ENCODE measurements at places on chromosomes 2 and 18. TPM values are rescaled to one million over a fixed set of nuclear protein-coding genes. Genes with fewer than 3 reads are reported as not detected.

DNA sequence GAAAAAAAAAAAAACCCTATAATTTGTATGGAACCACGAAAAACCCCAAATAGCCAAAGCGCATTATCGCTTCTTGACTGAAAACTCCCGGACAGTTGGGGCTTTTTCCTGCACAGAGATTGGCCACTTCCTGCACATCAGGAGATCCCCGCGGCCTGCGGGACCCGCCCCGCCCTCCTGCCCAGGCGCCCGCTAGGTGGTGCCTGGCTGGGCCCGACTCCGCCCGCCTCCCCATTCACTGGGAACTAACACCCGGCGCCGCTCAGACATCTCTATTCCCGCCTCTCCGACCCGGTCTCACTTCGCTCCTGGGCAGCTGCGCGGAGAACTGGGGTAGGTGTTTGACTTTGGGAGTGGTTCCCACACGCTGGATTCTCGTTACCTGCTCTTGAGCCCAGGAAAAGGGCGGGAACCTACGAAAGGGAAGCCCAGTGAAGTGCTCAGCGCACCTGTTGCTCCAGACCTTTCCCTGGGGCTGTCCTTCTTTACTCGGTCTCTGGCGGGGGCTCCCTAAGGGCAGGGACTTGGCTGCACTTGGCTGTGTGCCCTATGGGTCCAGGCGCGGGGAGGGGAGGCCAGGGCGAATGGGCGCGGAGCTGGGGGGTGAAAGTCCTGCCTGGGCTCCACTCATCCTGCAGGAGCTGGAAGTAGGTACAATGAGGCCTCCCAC lies at the start of gene HMSD:
Gene HMSD (plus strand): TSS at position 234 of the 670 bp plus-strand sequence. CDS start 4,155 bp downstream, outside the sequence.
- DNase-seq: peak; percentile 86

GRCh38 chr2:205563646-205564045 lies 118.7 kb upstream of the NRP2 start:
- peak; percentile 40 for DNase-seq

- no peak for DNase-seq
Observed at GRCh38 chr2:9692456-9693195, 61.8 kb upstream of the YWHAQ start.

Gene LAMA1
- not detected for polyA plus RNA-seq

DNA sequence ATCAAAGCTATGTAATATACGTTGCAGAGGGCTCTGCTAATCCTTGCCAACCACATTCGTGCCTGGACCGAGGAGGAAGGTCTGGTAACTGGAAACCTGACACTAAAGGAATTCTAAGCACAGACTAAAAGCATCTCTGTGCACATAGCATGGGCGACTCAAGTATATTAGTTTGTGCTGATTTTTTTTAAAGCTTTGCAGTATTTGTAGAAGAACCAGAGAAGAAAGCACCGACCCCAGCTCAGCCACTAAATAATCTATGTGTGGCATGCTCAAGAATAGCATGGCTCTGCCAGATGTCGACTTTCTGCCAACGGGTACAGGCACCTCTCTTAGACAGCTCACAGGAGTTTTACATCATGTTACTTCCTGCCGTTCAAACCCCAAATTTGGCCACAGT lies 73.2 kb upstream of the NRP2 start:
- no peak for DNase-seq

Gene REG3G
- not detected for polyA plus RNA-seq

DNA sequence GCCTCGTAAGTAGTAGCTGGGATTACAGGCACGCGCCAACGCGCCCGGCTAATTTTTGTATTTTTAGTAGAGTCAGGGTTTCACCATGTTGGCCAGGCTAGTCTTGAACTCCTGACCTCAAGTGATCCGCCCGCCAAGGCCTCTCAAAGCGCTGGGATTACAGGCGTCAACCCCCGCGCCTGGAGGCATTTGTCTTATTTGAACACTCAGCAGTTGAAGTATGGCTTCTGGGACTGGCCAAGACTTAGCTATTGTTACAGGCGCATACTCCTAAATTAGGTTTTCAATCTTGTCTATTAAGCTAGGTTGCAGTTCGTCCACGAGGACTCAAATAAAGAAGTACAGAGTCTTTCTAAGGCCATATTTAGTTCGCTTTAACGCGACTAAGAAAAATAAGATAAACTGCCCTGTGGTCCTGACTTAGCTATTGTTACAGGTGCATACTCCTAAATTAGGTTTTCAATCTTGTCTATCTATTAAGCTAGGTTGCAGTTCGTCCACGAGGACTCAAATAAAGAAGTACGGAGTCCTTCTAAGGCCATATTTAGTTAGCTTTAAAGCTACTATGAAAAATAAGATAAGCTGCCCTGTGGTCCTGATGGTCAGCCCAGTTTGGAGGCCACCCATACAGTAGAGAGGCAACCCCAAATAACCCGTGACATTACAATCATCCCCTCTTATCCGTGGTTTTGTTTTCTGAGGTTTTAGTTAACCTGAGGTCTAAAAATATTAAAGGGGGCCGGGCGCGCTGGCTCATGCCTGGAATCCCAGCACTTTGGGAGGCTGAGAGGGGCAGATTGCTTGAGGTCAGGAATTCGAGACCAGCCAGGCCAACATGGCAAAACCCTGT lies 20.8 kb upstream of the MTA3 start:
- DNase-seq: no peak

Gene TTC31
- 46.5 TPM for polyA plus RNA-seq

Gene CDH2
- polyA plus RNA-seq: 0.08 TPM

DNA sequence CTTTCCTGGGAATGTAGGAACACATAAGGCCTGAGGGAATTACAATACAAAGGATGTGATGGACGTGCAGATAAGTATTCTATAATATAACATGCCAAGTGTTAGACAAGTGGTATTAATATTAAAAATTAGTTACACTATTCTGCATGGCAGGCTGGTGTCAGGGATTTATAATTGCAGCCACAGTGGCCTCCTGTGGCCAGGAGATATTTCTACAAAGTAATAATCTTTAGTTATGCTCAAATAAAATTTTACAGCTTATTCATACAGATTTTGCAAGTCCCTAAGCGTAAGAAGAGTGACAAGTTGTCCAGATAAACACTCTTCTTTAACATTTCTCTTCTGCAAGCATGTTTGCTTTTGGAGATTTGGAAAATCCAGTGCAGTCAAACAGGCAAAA lies 90.4 kb upstream of the CBLN2 start:
- no peak for DNase-seq

GRCh38 chr2:240787521-240788472 lies 32.2 kb downstream of the KIF1A start:
- DNase-seq: no peak

Gene NCKAP1
- polyA plus RNA-seq: 0.01 TPM

DNA sequence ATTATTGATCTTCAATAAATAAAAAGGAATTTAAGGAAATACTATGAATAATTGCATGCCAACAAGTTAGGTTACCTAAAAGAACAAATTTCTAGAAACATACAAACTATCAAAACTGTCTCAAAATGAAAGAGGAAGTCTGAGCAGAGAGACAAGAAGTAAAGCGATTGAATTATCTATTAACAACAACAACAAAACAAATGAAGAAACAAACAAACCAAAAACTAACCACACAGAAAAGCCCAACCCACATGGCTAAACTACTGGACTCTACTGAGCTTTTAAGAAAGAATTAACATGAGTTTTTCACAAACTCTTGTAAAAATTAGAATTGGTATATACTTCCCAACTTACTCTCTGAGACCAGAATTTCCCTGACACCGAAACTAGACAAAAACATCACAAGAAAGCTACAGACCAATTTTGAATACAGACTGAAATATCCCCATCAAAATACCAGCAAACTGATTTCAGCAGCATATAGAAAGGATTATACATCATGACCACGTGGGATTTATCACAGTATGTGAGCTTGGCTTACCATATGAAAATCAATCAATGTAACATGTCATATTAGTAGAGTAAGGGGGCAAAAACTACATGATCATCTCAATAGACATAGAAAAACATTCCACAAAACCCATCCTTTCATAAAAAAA lies 16.6 kb upstream of the GALNT1 start:
- no peak for DNase-seq

Gene DCC
- polyA plus RNA-seq: not detected

GRCh38 chr2:67221266-67221665 lies 175.9 kb upstream of the ETAA1 start:
- DNase-seq: no peak

DNA sequence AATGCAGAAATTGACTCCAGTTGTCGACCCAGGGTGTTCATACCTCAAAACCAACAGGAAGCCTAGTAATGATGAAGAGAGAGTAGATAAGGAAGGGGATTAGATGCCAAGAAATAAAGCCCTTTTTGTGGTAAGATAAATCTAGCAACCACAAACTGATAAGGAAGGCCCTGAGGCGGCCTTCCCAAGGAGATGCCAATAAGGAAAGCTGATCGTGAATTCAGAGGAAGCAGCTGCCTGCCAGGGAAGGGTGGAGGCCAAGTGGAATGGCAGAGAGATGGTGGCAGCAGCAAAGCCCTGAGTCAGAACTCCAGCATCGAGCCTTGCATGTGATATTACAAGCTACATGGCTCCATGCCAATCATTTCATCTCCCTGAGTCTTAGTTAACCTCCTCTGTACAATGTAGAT lies 126.3 kb downstream of the IRS1 start:
- DNase-seq: no peak

Gene TOGARAM2
- 0.23 TPM for polyA plus RNA-seq

Gene ASB1
- polyA plus RNA-seq: 16.0 TPM

Gene SH3BP4
- polyA plus RNA-seq: 0.66 TPM

DNA sequence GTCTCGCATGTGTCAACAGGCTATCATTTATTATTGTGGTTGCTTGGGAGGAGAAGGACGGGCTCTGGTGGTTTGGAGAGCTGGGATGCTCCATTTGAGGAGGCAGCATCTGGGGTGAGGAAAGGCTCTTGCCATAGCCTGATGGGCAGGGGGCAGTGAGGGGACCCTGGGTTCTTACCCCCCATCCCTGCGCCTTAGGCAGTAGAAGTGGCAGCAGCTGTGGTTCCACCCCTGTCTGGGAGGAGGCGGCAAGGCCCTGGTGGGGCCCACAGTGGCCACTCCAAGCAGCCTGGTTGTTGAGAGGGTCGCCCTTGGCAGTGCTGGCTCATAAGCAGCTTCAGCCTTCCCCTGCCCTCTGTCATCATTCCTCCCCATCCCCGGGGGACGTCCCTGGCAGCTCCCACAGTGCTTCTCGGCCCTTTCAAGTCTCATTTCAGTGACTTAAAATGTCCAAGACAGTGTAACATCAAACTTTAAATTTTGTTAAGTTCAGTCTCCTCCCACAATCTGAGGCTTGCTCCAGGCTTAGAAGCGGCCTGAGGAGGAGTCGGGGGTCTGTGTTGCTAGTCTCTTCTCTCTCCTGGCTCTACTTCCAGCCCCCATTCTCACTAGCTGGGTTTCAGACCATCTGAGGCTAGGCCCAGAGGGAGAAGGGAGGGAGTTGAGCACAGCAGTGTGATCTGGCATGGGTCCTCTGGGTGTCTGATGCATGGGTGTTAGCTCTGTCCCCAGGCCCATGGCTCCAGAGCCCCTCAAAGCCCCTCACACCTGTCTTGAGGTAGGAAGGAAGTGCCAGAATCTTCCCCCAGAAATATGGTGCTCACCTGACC lies 34.9 kb upstream of the PTPN4 start:
- no peak for DNase-seq

- DNase-seq: no peak
Observed at GRCh38 chr18:48762022-48762421, 188.7 kb downstream of the SMAD7 start.

GRCh38 chr2:202609381-202610145 lies 25.2 kb upstream of the FAM117B start:
- peak; percentile 73 for DNase-seq

Gene REG1B
- polyA plus RNA-seq: not detected

DNA sequence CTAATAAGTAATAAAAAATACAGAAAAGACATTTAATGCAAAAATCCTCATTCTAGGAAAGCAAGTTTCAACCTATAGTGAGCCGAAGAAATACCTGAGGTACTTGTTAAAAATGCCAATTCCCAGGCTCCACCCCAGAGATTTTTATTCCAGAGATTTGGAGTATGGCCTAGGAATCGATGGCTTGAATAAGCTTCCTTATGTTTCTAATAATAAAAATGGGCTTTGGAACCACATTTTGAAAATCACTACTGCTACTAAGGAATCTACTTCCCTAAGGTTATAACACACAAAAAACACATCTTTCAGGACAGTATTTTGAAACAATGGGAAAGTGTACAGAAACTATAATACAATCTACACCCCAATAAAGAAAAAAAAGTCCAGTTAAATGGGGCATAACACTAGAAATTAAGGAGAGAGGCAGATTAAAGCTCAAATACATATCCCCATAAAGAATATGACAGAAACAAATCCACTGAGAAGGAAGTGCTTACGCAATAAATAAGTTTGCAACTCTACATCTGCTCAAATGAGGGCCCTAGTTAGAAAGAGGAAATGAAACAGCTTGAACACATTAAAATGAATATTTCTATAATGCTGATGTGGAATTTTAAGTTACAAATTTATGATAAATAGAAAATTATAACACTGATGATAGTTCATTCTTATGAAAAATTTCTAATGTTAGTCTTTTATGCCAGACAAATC lies 103.7 kb downstream of the EPB41L3 start:
- DNase-seq: peak; percentile 90

Data from CD14-positive monocyte (primary cell).